ENCODE measurements at places on chromosomes 7 and 10. TPM values are rescaled to one million over a fixed set of nuclear protein-coding genes. Genes with fewer than 3 reads are reported as not detected.

DNA sequence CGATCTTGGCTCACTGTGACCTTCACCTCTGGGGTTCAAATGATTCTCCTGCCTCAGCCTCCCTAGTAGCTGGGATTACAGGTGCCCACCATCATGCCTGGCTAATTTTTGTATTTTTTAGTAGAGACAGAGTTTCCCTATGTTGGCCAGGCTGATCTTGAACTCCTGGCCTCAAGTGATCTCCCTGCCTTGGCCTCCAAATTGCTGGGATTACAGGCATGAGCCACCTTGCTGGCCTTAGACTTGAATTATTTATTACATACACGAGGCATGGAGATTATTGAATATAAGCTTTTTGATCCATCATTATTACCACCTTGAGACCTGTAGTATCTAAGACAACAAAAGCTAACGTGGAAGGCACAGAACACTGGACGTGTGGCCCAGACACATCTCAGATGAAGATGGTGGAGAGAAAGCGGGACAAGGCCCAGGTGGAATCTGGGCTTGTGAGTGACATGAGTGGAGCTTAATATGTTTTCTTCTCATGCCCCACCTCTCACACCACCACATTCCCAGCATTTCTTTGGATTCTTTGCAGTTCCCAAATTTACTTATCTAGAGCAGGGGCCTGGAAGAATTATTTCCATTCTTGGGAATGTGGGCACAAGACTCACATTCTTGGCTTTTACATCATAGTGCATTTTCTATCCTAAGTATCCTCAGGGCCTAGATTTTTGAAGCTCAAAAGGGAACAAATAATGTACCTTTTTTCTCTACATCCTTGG lies 76.6 kb downstream of the SUGCT start:
- no peak overlapping the region for H3K27ac ChIP-seq
- no peak for DNase-seq
- H3K4me1 ChIP-seq = no peaks in the 10 kb centered on the region
- no peak overlapping the region for H3K4me3 ChIP-seq
- no peaks in the 10 kb centered on the region for H3K36me3 ChIP-seq
- H3K27me3 ChIP-seq = no peaks in the 10 kb centered on the region

DNA sequence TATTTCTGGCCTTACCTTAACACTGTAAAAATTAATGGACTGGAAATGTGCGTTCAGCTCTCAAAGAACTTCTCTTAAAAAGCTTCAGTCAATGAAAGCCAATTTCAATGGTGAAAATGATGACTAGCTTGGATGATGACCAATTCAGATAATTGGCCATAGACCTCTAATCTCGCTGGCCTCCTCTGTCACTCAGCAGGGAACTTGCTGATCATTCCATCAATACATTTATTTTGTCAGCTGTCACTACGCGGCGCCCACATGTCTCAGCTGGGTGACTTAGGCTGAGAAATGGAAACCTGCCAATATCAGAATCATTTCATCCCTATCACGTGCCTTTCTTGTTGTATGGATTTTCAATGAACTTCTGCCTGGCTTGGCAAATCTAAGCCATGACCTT lies 673.0 kb upstream of the AUTS2 start:
- H3K36me3 ChIP-seq = no peaks in the 10 kb centered on the region
- H3K4me1 ChIP-seq = no peaks in the 10 kb centered on the region
- H3K27me3 ChIP-seq = no peaks in the 10 kb centered on the region
- H3K27ac ChIP-seq = no peak overlapping the region

DNA sequence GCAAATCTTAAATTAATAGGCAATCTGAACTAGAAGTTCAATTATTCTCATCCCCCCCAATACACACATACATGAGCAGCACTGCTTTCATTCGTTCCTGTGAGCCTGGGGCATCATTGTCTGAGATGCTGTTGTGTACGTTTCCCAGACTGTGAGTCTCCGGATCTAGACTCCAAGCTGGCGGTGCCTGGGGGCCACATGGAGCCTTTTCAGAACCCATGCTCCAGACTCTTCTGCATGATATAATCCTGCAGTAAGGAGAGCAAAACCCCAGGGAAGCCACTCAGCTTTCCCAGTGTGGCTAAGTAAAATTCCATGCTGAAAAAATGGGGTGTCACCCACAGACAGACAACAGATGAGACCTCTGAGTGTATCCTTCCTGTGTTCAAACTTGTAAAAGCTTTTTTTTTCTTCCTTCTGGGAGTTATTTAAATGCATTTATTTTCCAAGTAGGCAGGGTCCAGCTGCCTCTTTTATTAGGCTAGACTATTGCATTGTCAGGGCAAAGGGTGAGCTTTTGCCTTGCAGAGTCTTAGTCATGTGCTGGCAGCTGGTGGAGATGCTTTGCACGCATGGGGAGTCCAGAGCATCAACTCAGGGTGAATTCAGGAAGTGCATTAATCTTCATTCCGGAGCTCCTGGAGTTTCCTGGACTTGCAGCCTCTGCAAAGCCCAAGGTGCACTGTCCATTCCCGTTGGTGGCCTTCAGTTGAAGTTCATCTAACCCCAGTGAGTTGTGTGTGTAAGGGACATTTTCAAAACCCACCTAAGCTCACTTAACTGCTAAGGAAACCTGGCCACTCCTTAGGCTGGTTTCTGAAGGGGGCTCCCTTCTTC lies 185.7 kb upstream of the ADO start:
- H3K27me3 ChIP-seq = no peaks in the 10 kb centered on the region
- H3K27ac ChIP-seq = no peak overlapping the region
- no peaks in the 10 kb centered on the region for H3K36me3 ChIP-seq
- H3K4me3 ChIP-seq = no peak overlapping the region
- DNase-seq = no peak
- no peaks in the 10 kb centered on the region for H3K4me1 ChIP-seq

HMX2 gene
- not detected for total RNA-seq

GRCh38 chr7:23474829-23475575 lies 4.7 kb upstream of the IGF2BP3 start:
- H3K4me1 ChIP-seq = no peaks in the 10 kb centered on the region
- no peak overlapping the region for H3K4me3 ChIP-seq
- no peak for DNase-seq
- H3K36me3 ChIP-seq = no peaks in the 10 kb centered on the region

DNA sequence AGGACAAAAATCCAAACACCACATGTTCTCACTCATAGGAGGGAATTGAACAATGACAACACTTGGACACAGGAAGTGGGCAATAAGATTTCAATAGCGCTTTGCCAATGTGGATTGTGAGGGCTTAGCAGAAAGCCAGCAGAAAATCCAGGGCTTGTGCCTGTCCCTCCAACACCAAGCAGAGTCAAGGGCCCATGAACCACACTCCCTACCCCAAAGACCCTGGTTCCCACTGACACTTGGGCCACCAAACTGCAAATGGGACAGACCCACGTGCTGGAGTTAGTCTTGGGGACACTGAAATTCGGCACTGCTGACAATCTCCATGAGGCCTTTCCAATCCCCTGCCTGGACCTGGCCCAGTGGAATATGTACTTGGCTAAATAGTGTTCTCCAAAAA lies 67.0 kb downstream of the GRID1 start:
- H3K27ac ChIP-seq = no peak overlapping the region
- H3K27me3 ChIP-seq = no peaks in the 10 kb centered on the region
- H3K36me3 ChIP-seq = no peaks in the 10 kb centered on the region

DNA sequence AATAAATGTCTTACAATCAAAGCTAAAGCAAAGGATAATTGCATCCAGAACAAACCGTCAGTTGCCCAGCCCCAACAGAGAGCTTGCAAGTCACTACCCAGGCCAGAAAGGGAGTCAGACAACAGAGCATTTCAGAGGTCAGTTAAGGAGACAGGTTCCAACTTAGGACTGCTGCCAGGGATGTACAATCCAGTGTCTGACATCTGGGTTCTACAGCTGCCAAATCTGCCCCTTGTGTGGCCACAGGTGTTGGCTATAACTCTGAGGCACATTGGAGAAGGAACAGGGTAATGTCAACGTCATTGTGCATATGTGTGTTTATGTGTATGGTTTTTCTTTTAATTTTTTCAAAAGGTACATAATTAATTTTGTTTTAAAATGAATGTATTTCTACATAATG lies 85.2 kb upstream of the GLCCI1 start:
- H3K4me1 ChIP-seq = no peaks in the 10 kb centered on the region
- no peak overlapping the region for H3K4me3 ChIP-seq
- no peak overlapping the region for H3K27ac ChIP-seq
- H3K27me3 ChIP-seq = no peaks in the 10 kb centered on the region
- no peak for DNase-seq

NKX6-2 gene
- not detected for total RNA-seq

GRCh38 chr7:107854989-107855388 lies 36.0 kb upstream of the DLD start:
- DNase-seq = no peak
- no peaks in the 10 kb centered on the region for H3K36me3 ChIP-seq
- H3K4me1 ChIP-seq = no peaks in the 10 kb centered on the region
- no peak overlapping the region for H3K27ac ChIP-seq
- no peak overlapping the region for H3K4me3 ChIP-seq
- H3K27me3 ChIP-seq = no peaks in the 10 kb centered on the region

DNA sequence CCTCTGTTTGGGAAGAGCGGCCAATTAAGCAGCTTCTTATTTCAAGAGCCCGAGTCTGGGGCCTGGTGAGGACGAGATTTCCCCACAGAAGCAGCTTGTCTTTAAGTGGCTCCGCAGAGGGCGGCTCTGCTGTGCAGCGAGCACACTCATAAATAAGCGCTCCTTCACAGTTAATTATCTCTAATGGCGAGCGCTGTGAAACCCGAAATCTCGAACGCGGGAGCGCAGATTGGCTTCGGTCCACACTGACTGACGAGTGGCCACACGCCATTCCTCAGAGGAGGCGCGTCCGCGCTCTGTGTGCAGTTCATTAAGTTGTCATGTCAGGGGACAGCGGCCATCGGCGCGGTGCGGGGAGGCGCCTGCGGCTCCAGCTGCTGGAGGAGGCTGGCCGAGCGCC lies 560.9 kb downstream of the DNAJB6 start:
- H3K27ac ChIP-seq = no peak overlapping the region
- no peaks in the 10 kb centered on the region for H3K36me3 ChIP-seq
- peak; percentile 49 for DNase-seq
- H3K4me1 ChIP-seq = no peaks in the 10 kb centered on the region
- H3K27me3 ChIP-seq = no peaks in the 10 kb centered on the region
- H3K4me3 ChIP-seq = no peak overlapping the region

DNA sequence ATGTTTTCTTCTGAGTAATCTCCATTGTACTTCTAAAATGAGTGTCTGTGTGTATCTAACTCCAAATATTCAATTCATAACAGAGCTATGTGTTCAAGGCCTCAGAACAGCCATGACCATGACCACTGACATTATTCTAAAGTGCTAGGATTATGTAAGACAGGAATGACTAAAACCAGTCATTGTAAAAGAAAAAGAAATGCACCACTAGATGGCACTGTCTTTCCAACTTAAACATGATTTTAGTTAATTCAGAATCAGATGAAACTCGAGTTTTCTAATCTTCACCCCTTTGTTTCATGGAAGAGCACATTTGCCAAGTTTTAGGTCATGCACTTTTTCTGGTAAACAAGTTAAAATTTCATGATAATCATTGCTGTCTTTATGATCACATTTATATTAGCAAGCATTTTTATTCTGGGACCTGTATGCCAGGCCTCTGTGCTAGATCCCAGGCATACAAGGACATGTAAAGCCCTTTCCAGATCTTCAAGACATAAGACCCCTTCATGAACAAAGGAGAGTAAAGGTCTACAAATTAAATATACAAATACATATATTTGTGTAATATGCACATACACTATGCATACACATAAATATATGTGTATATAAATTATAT lies 26.1 kb upstream of the RSU1 start:
- no peak overlapping the region for H3K27ac ChIP-seq
- DNase-seq = no peak
- H3K4me1 ChIP-seq = no peaks in the 10 kb centered on the region

HOXA4 gene
- 2.8 TPM for total RNA-seq

WEE2 gene
- not detected for total RNA-seq

LRRD1 gene
- 0.16 TPM for total RNA-seq

DNA sequence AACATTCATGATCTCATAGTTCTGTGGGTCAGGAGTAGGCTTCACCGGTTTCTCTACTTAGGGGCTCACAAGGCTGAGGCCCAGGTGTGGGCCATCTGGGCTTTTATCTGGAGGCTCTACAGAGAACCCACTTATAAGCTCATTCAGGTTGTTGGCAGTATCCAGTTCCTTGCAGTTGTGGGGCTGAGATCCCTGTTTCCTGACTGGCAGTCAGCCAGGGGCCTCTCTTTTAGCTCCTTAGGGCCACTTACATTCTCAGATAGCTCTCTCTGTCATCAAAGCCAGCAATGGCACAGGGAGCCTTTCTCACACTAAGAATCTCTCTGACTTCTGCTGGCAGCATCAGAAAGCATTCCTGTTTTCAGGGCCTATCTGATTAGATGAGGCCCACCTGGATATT lies 18.2 kb upstream of the HECTD2 start:
- H3K4me1 ChIP-seq = no peaks in the 10 kb centered on the region
- no peak for DNase-seq
- H3K27me3 ChIP-seq = no peaks in the 10 kb centered on the region
- no peak overlapping the region for H3K27ac ChIP-seq
- H3K36me3 ChIP-seq = no peaks in the 10 kb centered on the region

Data from breast epithelium (tissue), 4 donors.